Chondrocyte (in vitro differentiated cells): ENCODE measurements at places on chromosomes 4 and X.

- H3K27ac ChIP-seq: peak within 1 kb of the TSS; percentile 92
- H3K4me3 ChIP-seq: peak within 1 kb of the TSS; percentile 73
- H3K36me3 ChIP-seq: no peaks in the 10 kb centered on the region
- no peaks in the 10 kb centered on the region for H3K27me3 ChIP-seq
Measured at GRCh38 chr4:112296949-112297880, at the start of gene ALPK1. TSS of gene ALPK1 (plus strand) at chr4:112297369.

DNA sequence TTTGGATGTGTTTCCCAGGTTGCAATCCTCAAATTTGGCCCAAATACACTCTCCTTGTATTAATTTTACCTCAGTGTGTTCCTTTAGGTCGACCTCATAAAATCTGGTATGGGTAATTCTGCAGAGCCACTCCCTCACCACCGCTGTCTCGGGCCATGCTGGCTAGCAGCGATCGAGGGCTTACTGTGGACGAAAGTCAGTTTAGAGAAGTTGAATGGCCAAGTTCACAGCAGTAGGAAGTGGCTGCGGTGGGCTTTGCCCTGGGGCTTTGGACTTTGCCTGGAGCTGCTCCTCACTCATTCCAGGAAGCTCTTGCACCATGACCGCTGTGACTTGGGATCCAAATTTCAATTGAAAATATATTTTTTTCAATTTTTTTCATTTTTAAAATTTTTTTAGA lies 19.6 kb downstream of the TMEM187 start:
- H3K4me3 ChIP-seq: no peak overlapping the region
- H3K36me3 ChIP-seq: no peaks in the 10 kb centered on the region
- H3K4me1 ChIP-seq: no peaks in the 10 kb centered on the region
- no peak for DNase-seq
- no peak overlapping the region for H3K27ac ChIP-seq

GRCh38 chr4:1193206-1194009 lies 21.0 kb upstream of the SPON2 start:
- no peak overlapping the region for H3K4me3 ChIP-seq
- no peak for DNase-seq

- peaks cover 9% of the 10 kb centered on the region for H3K4me1 ChIP-seq
- peaks cover 4% of the 10 kb centered on the region for H3K27me3 ChIP-seq
- no peak for DNase-seq
- no peak overlapping the region for H3K27ac ChIP-seq
- H3K4me3 ChIP-seq: no peak overlapping the region
Measured at GRCh38 chrX:39196192-39197102, 395.2 kb downstream of the MID1IP1 start.

DNA sequence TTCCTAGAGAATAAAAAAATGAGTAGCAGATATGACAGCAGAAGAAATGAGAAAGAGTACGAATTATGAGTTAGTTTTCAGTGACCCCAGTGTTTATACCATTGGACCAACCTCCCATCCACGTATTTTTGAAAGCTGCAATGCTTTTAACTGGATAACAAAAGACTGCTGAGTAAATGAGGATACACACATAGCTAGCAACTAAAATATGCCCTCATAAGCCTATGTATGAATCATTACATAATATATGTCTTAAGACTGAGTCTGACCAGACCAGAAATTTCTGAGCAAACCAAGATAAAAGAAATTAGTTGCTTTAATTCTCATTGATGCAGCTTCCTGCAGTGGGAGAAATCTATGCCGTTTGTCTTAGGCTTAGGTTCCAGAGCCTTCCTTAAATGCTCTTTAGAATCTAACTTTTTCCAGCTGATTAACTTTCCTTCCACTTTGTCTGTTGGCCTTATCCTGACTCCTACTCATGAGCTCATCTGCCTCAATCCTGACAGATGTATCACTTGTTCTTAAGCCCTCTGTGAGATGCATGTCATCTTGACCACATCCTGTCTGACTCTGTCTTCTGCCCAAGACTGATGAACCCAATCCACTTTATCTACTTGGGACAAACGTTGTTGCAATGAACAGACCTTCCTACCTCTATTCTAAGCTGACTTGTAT lies 301.4 kb upstream of the AADAT start:
- no peak for DNase-seq
- no peaks in the 10 kb centered on the region for H3K27me3 ChIP-seq
- no peaks in the 10 kb centered on the region for H3K4me1 ChIP-seq
- H3K4me3 ChIP-seq: no peak overlapping the region
- no peak overlapping the region for H3K27ac ChIP-seq
